ENCODE measurements at places on chromosomes 13 and 19. TPM values are rescaled to one million over a fixed set of nuclear protein-coding genes. Genes with fewer than 3 reads are reported as not detected.

The CD22 gene
- not detected for total RNA-seq

The RFX2 gene
- 62.0 TPM for total RNA-seq

The KIR2DL3 gene
- total RNA-seq: not detected

The PRKCG gene
- total RNA-seq: not detected

The GRAMD1A gene
- 21.9 TPM for total RNA-seq

The ZNF441 gene
- 7.5 TPM for total RNA-seq

The ZNF229 gene
- 0.89 TPM for total RNA-seq

DNA sequence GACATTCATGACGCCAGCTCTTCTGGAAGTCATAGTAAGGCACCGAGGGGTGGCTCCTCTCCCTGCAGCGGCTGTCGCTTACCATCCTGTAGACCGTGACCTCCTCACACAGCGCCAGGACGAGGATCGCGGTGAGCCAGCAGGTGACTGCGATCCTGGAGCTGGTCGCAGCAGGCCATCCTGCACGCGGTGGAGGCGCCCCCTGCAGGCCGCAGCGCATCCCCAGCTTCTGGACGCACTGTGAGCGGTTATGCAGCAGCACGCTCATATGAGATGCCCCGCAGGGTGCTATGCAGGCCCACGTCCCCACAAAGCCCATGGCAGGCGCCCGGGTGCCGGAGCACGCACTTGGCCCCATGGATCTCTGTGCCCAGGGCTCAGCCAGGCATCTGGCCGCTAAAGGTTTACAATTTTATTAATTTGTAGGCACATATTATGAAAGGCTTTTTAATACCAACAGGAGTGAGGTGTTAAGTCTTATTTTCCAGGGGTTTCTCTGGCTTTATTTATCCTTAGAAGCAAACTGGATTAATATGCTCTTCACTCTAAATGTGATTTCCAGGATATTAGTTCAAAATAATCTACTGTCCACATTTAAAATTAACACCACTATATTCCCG is 35.6 kb upstream of the PSPC1 start:
- no peak overlapping the region for H3K4me3 ChIP-seq
- peaks cover 24% of the 10 kb centered on the region for H3K36me3 ChIP-seq
- H3K27me3 ChIP-seq: no peaks in the 10 kb centered on the region
- no peak overlapping the region for H3K27ac ChIP-seq

GRCh38 chr19:5645409-5645808 is 22.5 kb downstream of the SAFB start:
- peak; percentile 28 for DNase-seq
- H3K27me3 ChIP-seq: no peaks in the 10 kb centered on the region
- no peak overlapping the region for H3K4me3 ChIP-seq
- H3K4me1 ChIP-seq: peaks cover 13% of the 10 kb centered on the region

GRCh38 chr19:10603873-10604459 is 16.9 kb upstream of the AP1M2 start:
- H3K4me1 ChIP-seq: peaks cover 31% of the 10 kb centered on the region
- no peaks in the 10 kb centered on the region for H3K36me3 ChIP-seq
- no peaks in the 10 kb centered on the region for H3K27me3 ChIP-seq
- DNase-seq: no peak
- peak overlapping the region; percentile 81 for H3K27ac ChIP-seq
- H3K4me3 ChIP-seq: peak overlapping the region; percentile 69

- no peak overlapping the region for H3K4me3 ChIP-seq
- no peaks in the 10 kb centered on the region for H3K27me3 ChIP-seq
- no peaks in the 10 kb centered on the region for H3K36me3 ChIP-seq
- H3K27ac ChIP-seq: no peak overlapping the region
These were observed 79.8 kb upstream of the FLT1 start for GRCh38 chr13:28574617-28575142.

GRCh38 chr13:99160415-99160814 is 40.2 kb upstream of the UBAC2 start:
- H3K27ac ChIP-seq: no peak overlapping the region
- H3K4me1 ChIP-seq: no peaks in the 10 kb centered on the region
- no peak overlapping the region for H3K4me3 ChIP-seq
- no peaks in the 10 kb centered on the region for H3K27me3 ChIP-seq

DNA sequence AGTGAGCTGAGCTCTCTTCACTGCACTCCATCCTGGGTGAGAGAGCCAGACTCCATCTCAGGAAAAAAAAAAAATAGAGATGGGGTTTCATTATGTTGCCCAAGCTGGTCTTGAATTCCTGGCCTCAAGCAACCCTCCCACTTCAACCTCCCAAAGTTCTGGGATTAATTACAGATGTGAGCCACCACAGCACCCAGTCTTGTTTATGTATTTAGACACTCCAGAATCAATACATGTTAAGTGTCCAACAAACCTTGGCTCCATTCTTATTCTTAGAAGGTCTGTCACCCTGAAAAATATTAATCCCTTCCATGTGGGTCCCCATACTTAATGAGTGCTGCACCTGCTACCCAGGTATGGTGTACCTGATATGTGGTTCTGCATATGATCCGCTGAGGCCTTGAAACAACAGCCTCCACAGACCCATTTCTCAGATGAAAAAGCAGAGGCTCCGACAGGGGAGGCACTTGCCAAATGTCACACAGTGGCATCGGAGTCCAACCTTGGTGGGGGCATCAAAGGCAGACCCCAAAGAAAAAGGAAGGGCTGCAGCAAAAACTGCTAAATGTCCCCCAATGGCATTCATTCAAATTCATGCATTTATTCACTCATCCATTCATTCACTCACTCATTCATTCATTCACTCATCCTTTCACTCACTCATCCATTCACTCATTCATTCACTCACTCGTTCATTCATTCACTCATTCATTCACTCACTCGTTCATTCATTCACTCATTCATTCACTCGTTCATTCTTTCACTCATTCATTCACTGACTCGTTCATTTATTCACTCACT is 16.7 kb downstream of the TICAM1 start:
- peaks cover 31% of the 10 kb centered on the region for H3K4me1 ChIP-seq
- DNase-seq: no peak
- peaks cover 37% of the 10 kb centered on the region for H3K36me3 ChIP-seq
- H3K27ac ChIP-seq: no peak overlapping the region
- no peaks in the 10 kb centered on the region for H3K27me3 ChIP-seq

DNA sequence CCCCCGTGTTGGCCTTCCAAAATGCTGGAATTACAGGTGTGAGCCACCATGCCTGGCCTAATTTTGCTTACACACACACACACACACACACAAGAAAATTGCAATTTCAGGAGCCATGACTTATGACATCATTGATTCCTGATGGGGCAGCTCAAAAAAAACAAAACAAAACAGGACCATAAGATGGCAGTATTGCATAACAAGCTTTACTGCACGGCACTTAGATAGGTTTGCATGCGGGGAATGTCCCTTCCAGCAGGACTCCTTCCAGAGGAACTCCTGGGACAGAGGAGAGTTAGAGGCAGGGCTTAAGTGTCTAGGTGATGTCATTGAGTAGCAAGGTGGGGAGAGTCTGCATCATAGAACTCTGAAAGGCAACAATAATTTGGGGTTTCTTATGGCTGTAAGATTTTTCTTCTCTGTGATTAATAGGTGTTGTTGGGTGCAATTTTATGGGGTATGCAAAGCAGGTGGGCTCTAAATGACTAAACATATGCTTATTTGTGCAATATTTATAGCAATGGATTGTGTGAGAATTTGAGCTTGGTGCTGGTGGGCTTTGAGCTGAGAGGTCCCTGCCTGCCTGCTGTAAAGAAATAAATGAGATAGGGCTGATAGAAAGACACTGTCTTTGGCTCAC is 9.0 kb upstream of the ACSBG2 start:
- no peaks in the 10 kb centered on the region for H3K27me3 ChIP-seq
- H3K36me3 ChIP-seq: no peaks in the 10 kb centered on the region
- H3K4me1 ChIP-seq: no peaks in the 10 kb centered on the region
- DNase-seq: no peak
- no peak overlapping the region for H3K4me3 ChIP-seq

- H3K4me3 ChIP-seq: no peak overlapping the region
- no peaks in the 10 kb centered on the region for H3K27me3 ChIP-seq
- peaks cover 6% of the 10 kb centered on the region for H3K4me1 ChIP-seq
- H3K27ac ChIP-seq: no peak overlapping the region
- no peaks in the 10 kb centered on the region for H3K36me3 ChIP-seq
- DNase-seq: no peak
These were observed 73.4 kb upstream of the FLT1 start for GRCh38 chr13:28568286-28568685.

- no peak for DNase-seq
- no peak overlapping the region for H3K4me3 ChIP-seq
- no peaks in the 10 kb centered on the region for H3K36me3 ChIP-seq
- H3K27ac ChIP-seq: no peak overlapping the region
- H3K27me3 ChIP-seq: peaks cover 5% of the 10 kb centered on the region
These were observed 78.3 kb downstream of the ANKRD10 start for GRCh38 chr13:110836605-110836903.

DNA sequence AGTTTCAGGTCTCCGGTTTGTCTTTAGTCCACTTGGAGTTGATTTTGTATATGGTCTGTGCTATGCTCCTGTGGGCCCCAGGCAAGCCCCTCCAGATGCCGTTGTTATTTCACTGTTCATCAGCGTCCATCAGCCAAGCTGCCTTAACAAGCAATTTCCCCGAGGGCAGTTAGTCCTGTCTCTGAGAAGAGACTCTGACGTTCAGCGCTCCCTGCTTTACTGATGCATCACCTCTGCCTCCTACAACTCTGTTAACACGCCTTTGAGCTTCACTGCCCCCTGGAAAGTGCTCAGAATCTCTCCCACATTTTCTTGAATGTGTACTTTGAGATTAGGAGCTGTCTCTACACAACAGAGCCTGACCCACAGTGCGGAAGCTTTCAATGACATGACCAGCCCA is 41.8 kb upstream of the UBAC2 start:
- H3K36me3 ChIP-seq: no peaks in the 10 kb centered on the region
- H3K27ac ChIP-seq: no peak overlapping the region
- no peaks in the 10 kb centered on the region for H3K4me1 ChIP-seq
- no peak overlapping the region for H3K4me3 ChIP-seq
- no peaks in the 10 kb centered on the region for H3K27me3 ChIP-seq
- DNase-seq: no peak

- H3K4me1 ChIP-seq: peaks cover 26% of the 10 kb centered on the region
- no peak overlapping the region for H3K4me3 ChIP-seq
- DNase-seq: no peak
- H3K27me3 ChIP-seq: no peaks in the 10 kb centered on the region
- no peaks in the 10 kb centered on the region for H3K36me3 ChIP-seq
These were observed 35.6 kb downstream of the ATP11A start for GRCh38 chr13:112725346-112726015.

GRCh38 chr13:25112695-25113255 is 16.8 kb downstream of the PABPC3 start:
- no peaks in the 10 kb centered on the region for H3K36me3 ChIP-seq
- H3K27me3 ChIP-seq: peaks cover 12% of the 10 kb centered on the region
- H3K4me1 ChIP-seq: no peaks in the 10 kb centered on the region
- H3K4me3 ChIP-seq: no peak overlapping the region

GRCh38 chr13:73610799-73611592 is 523.2 kb downstream of the KLF12 start:
- no peaks in the 10 kb centered on the region for H3K27me3 ChIP-seq
- no peaks in the 10 kb centered on the region for H3K36me3 ChIP-seq
- peak overlapping the region; percentile 7 for H3K4me3 ChIP-seq
- DNase-seq: no peak
- H3K27ac ChIP-seq: peak overlapping the region; percentile 62
- H3K4me1 ChIP-seq: peaks cover 16% of the 10 kb centered on the region

DNA sequence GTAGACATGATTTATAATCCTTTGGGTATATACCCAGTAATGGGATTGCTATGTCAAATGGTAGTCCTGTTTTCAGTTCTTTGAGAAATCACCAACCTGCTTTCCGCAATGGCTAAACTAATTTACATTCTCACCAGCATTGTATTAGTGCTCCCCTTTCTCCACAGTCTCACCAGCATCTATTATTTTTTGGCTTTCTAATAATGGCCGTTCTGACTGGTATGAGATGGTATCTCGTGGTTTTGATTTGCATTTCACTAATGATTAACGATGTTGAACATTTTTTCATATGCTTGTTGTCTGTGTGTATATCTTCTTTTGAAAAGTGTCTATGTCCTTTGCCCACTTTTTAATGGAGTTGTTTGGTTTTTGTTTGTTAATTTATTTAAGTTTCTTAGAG is 165.1 kb downstream of the PDS5B start:
- DNase-seq: no peak
- no peak overlapping the region for H3K4me3 ChIP-seq
- H3K27me3 ChIP-seq: no peaks in the 10 kb centered on the region

DNA sequence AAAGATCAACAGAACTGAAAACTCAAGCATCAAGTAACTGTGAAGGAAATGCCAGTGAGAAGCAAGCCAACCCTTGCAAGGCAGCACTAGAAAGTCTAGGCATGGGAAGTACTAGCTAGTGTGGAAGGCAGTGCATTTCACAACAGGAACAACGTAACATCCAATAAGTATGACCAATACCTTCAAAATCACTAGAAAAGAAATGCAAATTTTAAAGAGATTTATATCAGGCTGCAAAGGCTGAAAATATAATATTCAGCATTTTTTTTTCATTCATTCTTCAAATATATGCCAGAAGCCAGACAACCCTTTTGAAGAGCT is 121.9 kb downstream of the DLEU7 start:
- DNase-seq: no peak
- H3K36me3 ChIP-seq: no peaks in the 10 kb centered on the region
- no peaks in the 10 kb centered on the region for H3K4me1 ChIP-seq

DNA sequence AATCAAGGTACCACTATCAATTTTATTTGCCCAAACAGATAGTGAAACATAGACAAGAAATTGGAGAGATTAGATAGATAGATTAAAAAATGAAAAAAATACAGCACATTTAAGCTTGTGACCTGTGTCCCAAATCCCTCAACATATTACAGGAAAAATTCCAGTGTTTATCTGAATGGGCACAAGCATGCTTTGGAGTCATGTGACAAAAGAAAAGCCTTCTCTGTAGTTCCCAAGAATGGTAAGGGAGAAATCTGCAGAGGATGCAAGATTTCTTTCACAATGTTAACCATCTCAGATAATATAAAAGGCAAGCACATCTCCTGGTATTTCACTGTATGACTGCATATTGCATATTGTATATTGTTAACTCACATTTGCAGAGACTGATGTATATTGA is 168.0 kb downstream of the PCDH9 start:
- no peaks in the 10 kb centered on the region for H3K27me3 ChIP-seq
- no peak overlapping the region for H3K27ac ChIP-seq
- DNase-seq: no peak
- no peaks in the 10 kb centered on the region for H3K4me1 ChIP-seq

DNA sequence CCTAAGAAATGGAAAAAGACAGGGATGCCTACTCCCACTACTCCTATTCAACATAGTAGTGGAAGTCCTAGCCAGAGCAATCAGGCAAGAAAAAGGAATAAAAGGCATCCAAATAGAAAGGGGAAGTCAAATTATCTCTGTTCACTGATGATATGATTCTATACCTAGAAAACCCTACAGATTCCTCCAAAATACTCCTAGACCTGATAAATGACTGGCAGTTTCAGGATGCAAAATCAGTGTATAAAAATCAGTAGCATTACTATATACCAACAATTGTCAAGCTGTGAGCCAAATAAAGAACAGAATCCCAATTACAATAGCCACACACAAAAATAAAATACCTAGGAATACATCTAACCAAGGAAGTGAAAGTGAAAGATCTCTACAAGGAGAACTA is 1.3 kb upstream of the GPR42 start:
- no peaks in the 10 kb centered on the region for H3K27me3 ChIP-seq
- no peak for DNase-seq
- H3K4me3 ChIP-seq: no peak overlapping the region
- no peaks in the 10 kb centered on the region for H3K36me3 ChIP-seq
- no peak overlapping the region for H3K27ac ChIP-seq
- no peaks in the 10 kb centered on the region for H3K4me1 ChIP-seq
